ENCODE measurements at places on chromosomes 3 and 15.

GRCh38 chr3:126907557-126907956, 75.4 kb upstream of the PLXNA1 start:
- H3K4me1 ChIP-seq: peaks cover 2% of the 10 kb centered on the region
- no peaks in the 10 kb centered on the region for H3K36me3 ChIP-seq
- no peaks in the 10 kb centered on the region for H3K27me3 ChIP-seq
- DNase-seq: no peak
- no peak overlapping the region for H3K27ac ChIP-seq
- no peak overlapping the region for H3K4me3 ChIP-seq

DNA sequence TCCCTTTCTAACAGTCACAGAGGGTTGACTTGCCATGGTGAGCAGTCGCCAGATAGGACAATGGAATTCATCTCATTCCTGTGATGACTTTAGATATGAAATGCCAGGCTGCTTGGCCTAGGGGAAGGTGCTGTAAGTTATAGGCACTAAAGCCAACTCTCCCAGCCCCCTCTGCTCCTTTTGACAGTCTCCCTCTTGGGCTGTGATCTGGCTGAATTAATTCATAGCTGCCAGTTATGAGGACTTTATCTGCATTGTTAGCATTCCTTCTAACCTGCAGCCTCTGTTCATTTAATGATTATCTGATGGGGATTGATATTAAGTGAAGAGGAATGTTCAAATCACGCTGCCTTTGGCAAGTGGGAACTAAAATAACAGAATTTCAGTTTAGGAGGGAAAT, 427.1 kb upstream of the RASGRP1 start:
- H3K27me3 ChIP-seq: no peaks in the 10 kb centered on the region
- H3K36me3 ChIP-seq: no peaks in the 10 kb centered on the region
- no peaks in the 10 kb centered on the region for H3K4me1 ChIP-seq
- H3K27ac ChIP-seq: no peak overlapping the region

DNA sequence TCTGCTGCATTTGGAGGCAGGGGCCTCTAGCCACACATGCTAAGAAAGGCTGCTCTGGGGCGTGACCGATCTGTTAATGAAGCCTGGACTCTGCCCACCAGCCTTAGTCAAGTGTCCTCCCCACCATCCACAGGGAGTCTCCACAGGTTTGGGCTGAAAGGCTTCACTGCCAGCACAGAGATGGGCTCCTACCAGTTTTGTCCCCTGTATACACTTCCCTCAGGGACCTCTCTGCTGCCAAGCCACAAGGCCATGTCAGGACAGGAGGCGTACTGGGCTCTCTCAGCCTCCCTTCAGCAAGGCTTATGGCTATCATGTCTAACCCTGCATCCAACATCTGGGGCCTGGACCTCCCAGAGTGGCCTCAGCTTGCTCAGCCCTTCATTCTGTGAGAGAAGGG, 23.5 kb downstream of the KIF9 start:
- no peaks in the 10 kb centered on the region for H3K27me3 ChIP-seq
- no peaks in the 10 kb centered on the region for H3K36me3 ChIP-seq
- DNase-seq: no peak
- no peak overlapping the region for H3K27ac ChIP-seq
- no peaks in the 10 kb centered on the region for H3K4me1 ChIP-seq

GRCh38 chr3:110349295-110349694, 722.3 kb upstream of the NECTIN3 start:
- no peak overlapping the region for H3K4me3 ChIP-seq
- H3K4me1 ChIP-seq: peaks cover 8% of the 10 kb centered on the region
- no peak overlapping the region for H3K27ac ChIP-seq
- H3K36me3 ChIP-seq: no peaks in the 10 kb centered on the region
- no peaks in the 10 kb centered on the region for H3K27me3 ChIP-seq

DNA sequence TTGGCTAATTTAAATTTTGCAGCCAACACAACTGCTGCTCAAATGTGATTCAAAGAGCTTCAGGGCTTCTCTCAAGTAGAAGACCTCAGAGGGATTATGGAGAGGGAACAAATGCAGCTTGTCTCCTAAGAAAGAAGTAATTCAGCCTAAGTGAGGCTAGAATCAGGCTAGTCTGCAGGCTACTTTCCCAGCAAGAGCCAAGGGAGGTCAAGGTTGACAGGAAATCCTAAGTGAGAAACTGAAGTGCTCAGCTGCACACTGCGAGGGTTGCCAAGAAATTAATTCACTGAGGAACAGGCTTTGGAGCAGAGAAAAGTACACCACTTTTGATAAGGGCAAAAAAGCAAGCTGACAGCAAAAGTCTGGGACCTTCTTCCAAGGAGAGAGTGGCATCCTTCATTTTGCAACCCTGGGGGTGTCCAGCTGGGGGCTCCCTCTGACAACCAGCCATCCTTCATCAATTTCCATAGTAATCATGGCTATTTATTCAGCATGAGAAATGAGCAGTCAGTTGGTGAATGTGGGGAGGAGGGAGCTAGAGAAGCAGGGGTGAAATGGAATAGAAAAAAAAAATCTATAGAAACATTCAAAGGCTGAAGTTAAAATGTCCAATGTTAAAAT, 646.4 kb upstream of the ADAMTS9 start:
- peaks cover 21% of the 10 kb centered on the region for H3K27me3 ChIP-seq
- H3K36me3 ChIP-seq: no peaks in the 10 kb centered on the region
- DNase-seq: no peak
- H3K27ac ChIP-seq: no peak overlapping the region

DNA sequence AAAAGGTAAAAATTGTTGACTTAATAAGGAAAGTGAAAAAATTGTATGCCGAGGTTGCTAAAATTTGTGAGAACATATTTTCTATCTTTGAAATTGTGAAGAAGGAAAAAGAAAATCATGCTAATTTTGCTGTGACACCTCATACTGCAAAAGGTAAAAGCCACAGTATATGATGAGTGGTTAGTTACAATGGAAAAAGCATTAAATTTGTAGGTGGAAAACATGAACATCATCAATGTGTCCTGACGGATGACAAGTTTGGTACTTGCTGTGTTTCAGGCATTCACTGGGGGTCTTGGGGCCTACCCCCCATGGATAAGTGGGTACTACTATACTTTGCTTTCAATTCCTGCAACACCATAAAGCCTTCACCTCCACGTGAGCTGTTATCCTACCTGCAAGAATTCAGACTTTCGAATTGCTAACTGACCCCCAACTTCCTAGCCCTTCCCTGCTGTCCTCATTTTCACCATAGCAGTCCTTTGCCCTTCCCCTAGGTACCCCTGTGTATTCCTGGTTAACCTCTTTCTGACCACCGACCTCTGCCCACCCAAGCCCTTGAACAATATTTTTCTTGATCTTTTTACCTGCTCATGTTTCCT, 62.4 kb downstream of the RAB7A start:
- no peaks in the 10 kb centered on the region for H3K36me3 ChIP-seq
- DNase-seq: no peak
- no peaks in the 10 kb centered on the region for H3K27me3 ChIP-seq
- H3K4me3 ChIP-seq: peak overlapping the region; percentile 37

Data from HCT116 (cell line).